ENCODE measurements at places on chromosomes 6 and 20.

DNA sequence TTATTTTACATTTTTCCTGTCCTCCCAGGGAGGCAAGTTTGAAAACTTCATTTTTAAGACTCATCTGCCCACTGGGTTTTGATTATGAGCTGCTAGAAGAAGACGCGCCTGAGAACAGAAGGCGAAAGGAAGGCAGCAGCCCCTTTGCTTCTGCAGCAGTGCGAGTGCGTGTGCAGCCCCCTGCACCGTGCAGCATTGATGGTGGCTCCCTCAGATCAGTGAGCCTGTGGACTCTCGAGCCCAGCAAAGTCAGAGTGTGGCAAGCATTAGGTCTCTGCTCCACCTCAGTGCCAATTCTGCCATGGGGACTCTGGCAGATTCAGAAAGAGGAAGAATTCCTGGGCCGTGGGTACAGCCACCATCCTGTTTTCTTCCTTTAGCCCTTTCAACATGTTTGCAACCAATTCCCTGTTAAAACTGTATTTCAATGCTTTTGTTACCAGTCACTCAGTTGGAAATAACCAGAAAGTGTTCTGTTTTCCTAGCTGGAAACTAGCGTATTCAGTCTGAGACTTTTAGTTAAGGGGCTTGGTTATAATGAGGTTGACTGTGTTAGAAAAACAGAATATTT lies 134.8 kb upstream of the OGFRL1 start:
- DNase-seq, result no peak

DNA sequence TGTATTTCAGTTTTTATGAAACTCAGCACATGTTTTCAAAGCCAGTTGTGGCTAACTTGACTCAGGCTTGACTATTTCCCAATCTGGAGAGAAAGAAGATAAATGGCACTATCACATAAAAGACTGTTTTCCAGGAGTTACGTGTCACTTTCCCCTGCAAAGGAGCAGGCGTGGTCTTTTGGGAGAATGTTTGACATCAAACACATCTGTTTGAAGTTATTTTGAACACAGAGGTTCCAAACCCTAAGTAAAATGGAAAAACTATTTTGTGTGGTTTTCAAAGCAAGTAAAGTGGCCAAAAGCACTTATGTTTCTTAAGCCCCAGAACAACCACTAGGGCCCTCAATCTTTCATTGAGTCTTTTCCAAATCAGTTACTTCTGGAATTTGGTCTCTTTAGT lies 89.7 kb downstream of the FOXF2 start:
- DNase-seq, result no peak

DNA sequence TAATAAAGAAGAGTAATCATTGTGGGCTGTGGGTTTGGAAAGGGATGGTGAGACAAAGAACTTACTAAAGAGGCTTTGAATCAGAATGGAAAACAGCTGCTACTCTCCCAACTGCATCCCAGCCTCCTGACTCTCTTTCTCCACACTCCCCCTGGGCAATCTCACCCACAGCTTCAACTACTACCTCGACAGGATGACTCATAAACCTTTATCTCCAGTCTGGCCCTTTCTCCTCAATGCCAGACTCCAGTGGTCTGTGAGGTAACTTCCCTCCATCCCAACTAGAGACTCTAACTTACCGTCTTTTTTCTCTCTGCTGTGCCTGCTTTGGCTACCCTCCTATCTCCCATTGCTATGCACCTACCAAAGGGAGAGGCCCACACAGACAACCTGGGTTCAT lies 135.3 kb upstream of the RREB1 start:
- no peak for DNase-seq

GRCh38 chr6:2979819-2980464 lies 8.6 kb upstream of the SERPINB6 start:
- DNase-seq, result no peak

DNA sequence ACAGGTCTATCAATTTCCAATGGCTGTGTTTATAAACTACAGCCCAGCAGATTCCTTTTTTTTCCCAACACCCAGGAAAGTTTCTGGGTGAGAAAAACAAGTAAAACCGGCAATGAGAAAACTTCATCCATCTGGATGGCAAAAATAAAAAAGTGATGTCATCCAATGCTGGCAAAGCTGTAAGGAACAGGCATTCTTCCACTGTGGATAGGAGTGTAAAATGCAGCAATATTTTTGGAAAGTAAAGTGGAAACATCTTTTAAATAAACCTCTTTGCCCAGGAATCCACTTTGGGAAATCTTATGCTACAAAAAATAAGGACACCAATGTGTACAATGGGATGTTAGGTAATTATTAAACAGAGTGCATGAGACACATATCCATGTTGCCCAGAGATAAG lies 102.1 kb upstream of the NT5E start:
- no peak for DNase-seq

- DNase-seq, result no peak
Measured at GRCh38 chr20:13029687-13030375, 21.1 kb downstream of the SPTLC3 start.

DNA sequence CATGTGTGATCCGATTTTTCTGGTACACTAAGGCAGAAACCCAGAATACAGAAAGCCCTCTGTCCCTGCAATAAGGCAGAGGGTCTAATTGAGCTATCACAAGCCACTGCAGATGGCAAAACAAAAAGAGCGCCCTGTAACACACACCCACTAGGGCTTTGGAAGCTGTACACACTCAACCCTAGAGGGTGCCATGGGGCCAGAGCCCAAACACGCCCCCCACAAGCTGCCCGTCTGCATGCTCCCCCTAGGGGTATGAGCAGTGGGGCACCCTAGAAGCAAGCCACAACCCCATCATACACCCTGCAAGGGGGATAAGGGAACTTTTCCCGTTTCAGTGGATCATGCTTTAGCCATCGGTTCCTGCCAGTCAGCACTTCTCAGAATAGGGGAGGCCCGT lies 62.2 kb upstream of the PDE10A start:
- no peak for DNase-seq

DNA sequence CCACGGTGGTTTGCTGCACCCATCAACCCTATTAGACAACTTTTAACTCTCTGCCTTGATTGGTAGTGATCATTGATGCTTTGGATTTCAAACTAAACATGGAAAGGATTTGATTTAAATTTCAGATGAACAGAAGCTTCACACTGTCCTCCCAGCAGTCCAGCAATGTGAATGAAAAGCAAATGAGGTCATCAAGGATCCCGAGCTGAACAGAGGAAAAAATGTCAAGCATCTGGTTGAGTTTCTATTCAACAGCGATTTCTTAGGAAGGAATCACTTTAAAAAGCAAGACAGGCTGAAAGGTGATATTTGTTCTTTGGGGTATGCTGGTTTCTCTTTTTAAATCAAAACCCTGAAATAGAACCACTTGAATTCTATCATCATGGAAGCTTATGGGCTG lies 10.6 kb upstream of the SAMD3 start:
- DNase-seq, result no peak

- DNase-seq, result no peak
Measured at GRCh38 chr20:23118144-23118543, 32.0 kb upstream of the CD93 start.

DNA sequence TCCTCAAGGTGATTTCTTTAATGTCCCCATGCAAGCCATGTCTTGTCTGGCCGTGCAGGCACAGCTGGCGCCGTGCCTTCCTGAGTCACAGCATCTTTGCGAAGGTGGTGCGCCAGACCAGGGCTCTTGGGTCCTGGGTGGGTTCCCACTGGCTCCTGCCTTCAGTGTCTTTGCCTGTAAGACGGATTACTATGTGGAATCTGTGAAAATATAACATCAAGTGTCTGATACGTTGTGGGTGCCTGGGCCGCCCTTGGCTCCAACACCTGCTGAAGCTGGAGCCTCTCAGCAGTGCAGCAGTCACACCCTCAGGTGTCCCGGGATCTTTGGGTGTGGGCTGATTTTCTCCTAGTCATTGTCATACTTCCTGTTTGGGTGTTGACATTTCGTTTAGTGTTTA lies 3.2 kb downstream of the OSBPL2 start:
- no peak for DNase-seq

- DNase-seq, result no peak
Measured at GRCh38 chr20:58531657-58532056, 16.5 kb upstream of the APCDD1L start.

DNA sequence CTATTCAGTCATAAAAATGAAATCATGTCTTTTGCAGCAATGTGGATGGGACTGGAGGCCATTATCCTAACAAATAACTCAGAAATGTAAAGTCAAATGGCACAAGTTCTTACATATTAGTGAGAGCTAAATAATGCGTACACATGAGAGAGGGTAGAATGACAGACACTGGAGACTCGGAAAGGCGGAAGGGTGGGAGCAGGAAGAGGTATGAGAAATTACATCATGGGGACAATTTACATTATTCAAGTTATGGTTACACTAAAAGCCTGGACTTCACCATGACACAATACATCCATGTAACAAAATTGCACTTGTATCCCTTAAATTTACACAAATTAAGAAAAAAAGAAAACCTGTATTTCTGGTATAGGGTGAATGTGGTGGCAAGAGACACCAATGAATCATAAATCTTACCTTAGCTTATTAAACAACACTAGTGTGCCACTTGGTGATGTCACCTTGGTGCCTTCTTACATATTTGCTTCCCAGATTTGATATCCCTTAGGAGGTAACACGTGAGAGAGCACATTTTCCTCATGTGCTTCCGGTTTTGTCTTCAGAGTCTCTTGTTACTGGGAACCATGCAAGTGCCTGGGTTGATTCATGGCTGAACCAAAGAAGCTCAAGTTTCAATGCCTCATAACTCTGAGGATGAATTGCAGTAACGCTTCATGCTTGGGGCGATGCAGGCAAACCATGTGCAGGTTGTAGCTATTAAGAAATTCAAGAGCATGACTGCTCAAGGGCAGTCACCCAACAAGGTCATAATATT lies 84.6 kb downstream of the DCDC2 start:
- no peak for DNase-seq

GRCh38 chr20:53171065-53171464 lies 198.9 kb downstream of the TSHZ2 start:
- DNase-seq, result no peak

- peak; percentile 75 for DNase-seq
Measured at GRCh38 chr6:158653577-158654354, 3.9 kb downstream of the SYTL3 start.

DNA sequence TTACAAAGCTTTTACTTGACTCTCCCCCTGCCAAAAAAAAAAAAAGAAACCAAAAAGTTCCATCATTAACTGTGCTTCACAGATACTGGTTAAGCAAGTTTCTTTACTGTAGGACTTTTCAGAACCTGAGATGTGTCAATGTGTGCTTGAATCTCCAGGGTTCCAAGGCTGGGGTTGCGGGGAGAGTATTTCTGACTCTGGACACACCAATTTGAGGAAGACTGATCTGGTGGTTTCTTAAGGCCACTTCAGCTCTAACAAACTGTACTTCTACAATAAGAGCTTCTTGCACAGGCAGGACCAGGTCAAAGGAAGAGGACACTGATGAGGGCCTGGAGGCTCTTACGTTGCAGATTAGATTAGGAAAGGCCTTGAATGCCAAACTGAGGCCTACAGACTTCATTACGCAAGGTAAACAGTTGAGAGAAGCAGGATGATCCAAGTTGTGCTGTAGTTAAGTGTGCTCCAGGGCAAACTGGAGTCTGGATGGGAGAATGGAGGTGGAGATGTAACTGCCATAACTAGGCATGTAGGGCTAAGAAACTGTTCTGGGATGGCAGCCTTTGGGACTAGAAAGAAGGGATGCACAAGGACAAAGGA lies 24.4 kb downstream of the COMMD7 start:
- DNase-seq, result no peak

DNA sequence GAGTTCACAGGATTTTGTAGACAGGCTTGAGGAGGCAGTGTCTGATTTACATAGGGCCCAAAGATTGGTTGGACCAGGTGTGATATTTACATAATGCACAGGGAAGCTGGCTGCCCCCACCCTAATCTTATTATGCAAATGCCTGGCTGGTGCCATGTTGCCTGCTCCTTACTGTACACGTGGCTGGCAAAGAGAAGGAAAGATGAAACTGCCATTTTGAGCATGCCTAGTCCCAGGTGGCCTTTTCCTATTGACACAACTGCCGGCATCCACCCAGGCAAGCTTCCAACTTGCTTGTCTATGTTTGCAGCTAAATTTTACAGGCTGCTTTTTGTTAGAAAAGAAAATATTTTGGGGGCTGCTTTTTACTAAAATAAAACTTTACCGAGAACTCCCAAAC lies 174.6 kb downstream of the LMBRD1 start:
- no peak for DNase-seq

DNA sequence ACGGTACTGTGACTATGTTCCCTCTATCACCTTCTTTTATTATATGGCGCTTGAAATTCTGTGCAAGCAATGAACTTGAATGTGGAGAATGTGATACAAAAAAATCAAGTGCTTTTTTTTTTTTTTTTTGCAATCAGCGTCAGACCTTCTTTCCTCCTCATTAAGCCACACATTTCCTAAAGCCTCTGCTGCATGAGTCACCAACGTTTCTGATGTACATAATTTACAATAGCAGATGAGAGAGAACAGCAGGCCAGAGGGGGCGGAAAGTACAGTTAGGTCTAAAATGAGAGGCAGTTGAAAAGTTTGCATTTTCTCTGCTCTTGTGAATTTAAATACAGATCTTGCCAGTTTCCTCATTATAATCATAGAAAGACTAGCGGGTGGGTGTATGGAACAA lies 114.6 kb upstream of the RIPOR2 start:
- no peak for DNase-seq

GRCh38 chr6:164066335-164066734 lies 651.8 kb downstream of the QKI start:
- DNase-seq, result no peak

GRCh38 chr20:17557675-17558006 lies 12.2 kb upstream of the DSTN start:
- DNase-seq, result no peak

GRCh38 chr20:24823176-24823784 lies 125.8 kb upstream of the CST7 start:
- DNase-seq, result no peak

- no peak for DNase-seq
Measured at GRCh38 chr6:106170030-106170791, 84.1 kb downstream of the PRDM1 start.

GRCh38 chr6:135496800-135497411 lies 634 bp downstream of the AHI1 start:
- no peak for DNase-seq

DNA sequence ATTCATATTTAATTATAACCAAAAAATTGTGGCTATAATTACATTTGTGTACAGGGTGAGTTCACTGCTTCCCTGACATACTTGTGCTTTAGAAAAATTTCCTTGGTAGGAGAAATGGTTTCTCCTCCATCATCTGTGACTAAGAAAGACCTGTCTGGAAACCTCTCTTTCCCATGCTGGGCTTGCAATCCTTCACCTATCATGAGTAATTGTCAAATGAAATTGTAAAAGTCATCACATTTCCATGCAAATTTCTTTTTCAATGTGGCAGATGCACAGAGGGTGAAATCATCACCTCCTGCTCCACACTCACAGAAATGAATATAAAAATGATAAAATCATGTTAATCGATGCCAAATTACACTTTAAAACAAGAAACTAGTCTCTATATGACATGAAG lies 1.5 kb upstream of the SIRPB1 start:
- no peak for DNase-seq

GRCh38 chr6:35028781-35029769 lies 112.1 kb downstream of the TCP11 start:
- DNase-seq, result no peak

All from activated CD4-positive, CD25-positive, alpha-beta regulatory T cell treated with anti-CD3 and anti-CD28 coated beads, Interleukin-2, amount 50 U/mL, for 72 hours (primary cell).